ENCODE measurements at places on chromosomes 5 and 9. TPM values are rescaled to one million over a fixed set of nuclear protein-coding genes. Genes with fewer than 3 reads are reported as not detected.

GRCh38 chr9:37374892-37375291 lies 47.6 kb upstream of the GRHPR start:
- DNase-seq: no peak
- no peaks in the 10 kb centered on the region for H3K36me3 ChIP-seq
- peaks cover 21% of the 10 kb centered on the region for H3K27me3 ChIP-seq
- no peak overlapping the region for H3K27ac ChIP-seq
- no peak overlapping the region for H3K4me3 ChIP-seq
- no peaks in the 10 kb centered on the region for H3K4me1 ChIP-seq

DNA sequence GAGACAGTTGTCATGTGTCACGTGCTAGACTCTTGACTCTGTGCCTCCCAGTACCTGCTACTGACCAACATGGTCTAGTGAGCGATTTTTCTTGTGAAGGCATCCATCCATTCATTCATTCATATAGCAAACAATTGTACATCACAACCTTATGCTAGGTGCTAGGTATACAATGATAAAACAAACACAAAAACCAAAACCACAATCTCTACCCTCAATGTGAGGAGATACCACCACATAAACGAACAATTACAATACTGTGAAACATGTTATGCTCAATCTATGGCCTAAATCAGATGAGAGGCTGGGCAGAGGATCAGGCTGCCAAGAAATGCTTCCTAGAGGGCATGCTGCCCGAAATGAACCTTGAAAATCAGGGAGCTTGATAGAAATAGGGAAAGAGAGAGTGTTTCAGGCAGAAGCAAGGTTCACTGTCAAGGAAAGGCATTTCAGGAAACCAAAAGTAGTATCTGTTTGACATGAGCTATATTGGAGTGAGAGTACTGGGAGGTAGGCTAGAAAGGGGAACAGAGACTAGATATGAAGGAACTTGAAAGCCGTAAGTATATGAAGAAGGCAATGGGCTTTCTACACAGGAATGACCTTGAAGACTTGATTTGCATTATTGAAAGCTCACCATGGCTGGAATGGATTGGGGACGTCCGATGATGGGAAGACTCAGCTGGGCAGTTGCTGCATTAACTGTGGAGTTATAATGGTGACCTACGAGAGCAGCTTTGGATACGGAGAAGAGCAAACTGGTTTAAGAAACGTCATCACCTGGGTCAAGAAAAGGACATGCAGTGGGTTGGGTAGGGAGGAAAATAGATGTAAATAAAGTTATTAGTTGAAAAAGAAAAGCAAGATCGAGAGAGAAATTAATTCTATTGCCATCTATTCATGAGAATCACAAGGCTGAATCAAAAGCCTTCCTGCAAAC lies 90.1 kb downstream of the THBS4 start:
- H3K36me3 ChIP-seq: peaks cover 14% of the 10 kb centered on the region
- H3K4me1 ChIP-seq: peaks cover 11% of the 10 kb centered on the region
- no peak for DNase-seq

- H3K4me1 ChIP-seq: no peaks in the 10 kb centered on the region
- no peaks in the 10 kb centered on the region for H3K36me3 ChIP-seq
- H3K27me3 ChIP-seq: no peaks in the 10 kb centered on the region
- no peak overlapping the region for H3K27ac ChIP-seq
- no peak overlapping the region for H3K4me3 ChIP-seq
- DNase-seq: no peak
These were observed 338.7 kb upstream of the PDE4D start for GRCh38 chr5:60232036-60232795.

GRCh38 chr5:143148771-143149170 lies 254.7 kb downstream of the NR3C1 start:
- no peak for DNase-seq
- no peak overlapping the region for H3K4me3 ChIP-seq
- H3K27ac ChIP-seq: no peak overlapping the region
- no peaks in the 10 kb centered on the region for H3K4me1 ChIP-seq

DNA sequence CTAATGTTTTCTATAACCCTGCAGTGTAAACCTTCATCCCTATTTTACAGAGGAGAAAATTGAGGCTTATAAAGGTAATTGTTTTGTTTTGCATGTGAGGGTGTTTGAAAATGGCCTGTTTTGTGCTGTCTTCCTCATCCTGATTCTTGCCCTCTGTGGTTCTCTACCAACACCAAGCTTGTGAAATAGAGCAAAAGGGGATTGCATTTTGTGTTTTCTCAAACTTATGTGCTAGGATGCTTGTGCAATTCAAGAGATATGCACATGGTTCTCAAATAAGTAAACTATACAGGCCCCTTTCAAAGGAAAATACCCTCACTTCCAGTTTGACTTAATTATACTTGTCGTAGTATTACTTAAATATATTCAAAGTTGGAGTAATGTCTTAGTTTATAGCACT lies 17.2 kb downstream of the PAM start:
- H3K4me3 ChIP-seq: no peak overlapping the region
- peaks cover 1% of the 10 kb centered on the region for H3K36me3 ChIP-seq
- no peak overlapping the region for H3K27ac ChIP-seq
- H3K4me1 ChIP-seq: peaks cover 15% of the 10 kb centered on the region
- no peaks in the 10 kb centered on the region for H3K27me3 ChIP-seq
- DNase-seq: no peak

DNA sequence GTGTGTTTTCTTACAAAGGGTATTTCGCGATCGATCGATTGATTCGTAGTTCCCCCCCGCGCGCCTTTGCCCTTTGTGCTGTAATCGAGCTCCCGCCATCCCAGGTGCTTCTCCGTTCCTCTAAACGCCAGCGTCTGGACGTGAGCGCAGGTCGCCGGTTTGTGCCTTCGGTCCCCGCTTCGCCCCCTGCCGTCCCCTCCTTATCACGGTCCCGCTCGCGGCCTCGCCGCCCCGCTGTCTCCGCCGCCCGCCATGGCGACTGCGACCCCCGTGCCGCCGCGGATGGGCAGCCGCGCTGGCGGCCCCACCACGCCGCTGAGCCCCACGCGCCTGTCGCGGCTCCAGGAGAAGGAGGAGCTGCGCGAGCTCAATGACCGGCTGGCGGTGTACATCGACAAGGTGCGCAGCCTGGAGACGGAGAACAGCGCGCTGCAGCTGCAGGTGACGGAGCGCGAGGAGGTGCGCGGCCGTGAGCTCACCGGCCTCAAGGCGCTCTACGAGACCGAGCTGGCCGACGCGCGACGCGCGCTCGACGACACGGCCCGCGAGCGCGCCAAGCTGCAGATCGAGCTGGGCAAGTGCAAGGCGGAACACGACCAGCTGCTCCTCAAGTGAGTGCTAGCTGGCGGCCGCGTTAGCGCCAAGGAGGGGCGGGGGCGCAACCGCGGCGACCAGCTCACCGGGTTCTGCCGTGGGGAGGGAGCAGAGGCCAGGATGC lies 480 bp downstream of the LMNB1 start:
- H3K27ac ChIP-seq: peak overlapping the region; percentile 99
- peak overlapping the region; percentile 86 for H3K4me3 ChIP-seq
- peaks cover 16% of the 10 kb centered on the region for H3K4me1 ChIP-seq

GRCh38 chr5:63439537-63439936 lies 522.7 kb downstream of the HTR1A start:
- no peak for DNase-seq
- H3K27me3 ChIP-seq: no peaks in the 10 kb centered on the region
- H3K36me3 ChIP-seq: no peaks in the 10 kb centered on the region
- H3K4me1 ChIP-seq: peaks cover 3% of the 10 kb centered on the region
- no peak overlapping the region for H3K4me3 ChIP-seq

- H3K27me3 ChIP-seq: peaks cover 11% of the 10 kb centered on the region
- H3K27ac ChIP-seq: no peak overlapping the region
- H3K4me1 ChIP-seq: peaks cover 7% of the 10 kb centered on the region
- H3K36me3 ChIP-seq: no peaks in the 10 kb centered on the region
- H3K4me3 ChIP-seq: no peak overlapping the region
These were observed 217.5 kb downstream of the CDK5RAP2 start for GRCh38 chr9:120362446-120362845.

DNA sequence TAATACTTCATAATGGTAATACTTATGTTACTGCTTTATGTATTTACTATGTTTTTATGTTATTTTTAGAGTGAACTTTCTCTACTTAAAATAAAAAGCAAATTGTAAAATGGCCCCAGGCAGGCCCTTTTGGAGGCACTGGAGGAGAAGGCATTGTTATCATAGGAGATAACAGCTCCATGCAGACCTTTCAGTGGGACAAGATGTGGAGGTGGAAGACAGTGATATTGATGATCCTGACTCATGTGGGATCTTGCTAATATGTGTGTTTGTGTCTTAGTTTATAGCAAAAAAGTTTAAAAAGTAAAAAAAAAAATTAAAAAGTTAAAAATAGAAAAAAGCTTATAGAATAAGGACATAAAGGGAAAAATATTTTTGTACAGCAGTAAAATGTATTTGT lies 74.5 kb downstream of the IQGAP2 start:
- no peaks in the 10 kb centered on the region for H3K36me3 ChIP-seq
- no peak for DNase-seq
- peaks cover 16% of the 10 kb centered on the region for H3K4me1 ChIP-seq
- no peaks in the 10 kb centered on the region for H3K27me3 ChIP-seq
- no peak overlapping the region for H3K27ac ChIP-seq

GRCh38 chr5:127878174-127878750 lies 175.1 kb downstream of the CCDC192 start:
- H3K27me3 ChIP-seq: no peaks in the 10 kb centered on the region
- no peaks in the 10 kb centered on the region for H3K36me3 ChIP-seq
- peaks cover 16% of the 10 kb centered on the region for H3K4me1 ChIP-seq
- peak overlapping the region; percentile 59 for H3K27ac ChIP-seq

The PCDHGA5 gene
- 0.71 TPM for total RNA-seq

The TMEM215 gene
- not detected for total RNA-seq

The NR5A1 gene
- total RNA-seq: 0.49 TPM

The TNC gene
- total RNA-seq: 5.1 TPM

The NEURL1B gene
- total RNA-seq: 4.0 TPM

The GARIN3 gene
- not detected for total RNA-seq

All from progenitor cell of endocrine pancreas (in vitro differentiated cells).